ENCODE measurements at places on chromosomes 6 and 20.

GRCh38 chr6:13439644-13440043, 47.8 kb downstream of the GFOD1 start:
- DNase-seq: no peak

- no peak for DNase-seq
These were observed 461.9 kb downstream of the KIF16B start for GRCh38 chr20:16111172-16111832.

- DNase-seq: peak; percentile 2
These were observed 35.1 kb upstream of the TSPYL1 start for GRCh38 chr6:116314878-116315277.

- DNase-seq: no peak
These were observed 28.6 kb upstream of the TGM2 start for GRCh38 chr20:38193586-38194105.

- no peak for DNase-seq
These were observed 1.8 kb downstream of the RPL10A start for GRCh38 chr6:35469751-35470662.

GRCh38 chr6:17054647-17055046, 47.2 kb upstream of the STMND1 start:
- DNase-seq: no peak

DNA sequence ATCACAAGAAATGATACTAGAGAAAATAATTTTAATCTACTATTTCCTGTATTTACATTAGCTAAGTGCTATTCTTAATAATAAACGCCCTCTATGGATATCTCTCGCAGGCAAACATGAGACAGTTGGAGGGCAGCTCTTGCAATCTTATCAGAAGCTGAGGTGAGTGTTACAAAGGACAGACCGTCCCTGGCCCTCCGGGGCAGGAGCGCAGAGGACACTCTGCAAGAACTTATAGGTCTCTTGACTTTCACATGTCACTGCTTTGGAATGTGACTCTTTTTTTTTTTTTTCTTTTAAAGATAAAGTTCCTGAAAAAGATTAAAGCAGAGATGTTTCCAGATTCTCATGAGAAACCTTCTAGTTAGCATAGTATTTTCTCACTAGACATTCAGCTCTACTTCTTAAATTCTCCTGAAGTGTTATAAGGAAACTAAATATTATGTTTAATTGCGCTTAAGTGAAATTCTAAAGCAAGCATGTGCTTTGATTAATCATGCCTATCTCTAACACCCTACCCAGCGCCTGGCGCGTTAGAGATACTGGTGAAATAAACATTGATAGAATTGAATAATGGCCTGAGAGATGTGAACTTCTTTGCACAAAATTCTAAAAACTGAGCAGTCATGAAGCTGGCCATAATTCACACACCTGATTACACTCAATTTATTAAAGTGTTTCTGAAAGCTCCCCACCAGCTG, 57.4 kb downstream of the SYTL3 start:
- DNase-seq: no peak

DNA sequence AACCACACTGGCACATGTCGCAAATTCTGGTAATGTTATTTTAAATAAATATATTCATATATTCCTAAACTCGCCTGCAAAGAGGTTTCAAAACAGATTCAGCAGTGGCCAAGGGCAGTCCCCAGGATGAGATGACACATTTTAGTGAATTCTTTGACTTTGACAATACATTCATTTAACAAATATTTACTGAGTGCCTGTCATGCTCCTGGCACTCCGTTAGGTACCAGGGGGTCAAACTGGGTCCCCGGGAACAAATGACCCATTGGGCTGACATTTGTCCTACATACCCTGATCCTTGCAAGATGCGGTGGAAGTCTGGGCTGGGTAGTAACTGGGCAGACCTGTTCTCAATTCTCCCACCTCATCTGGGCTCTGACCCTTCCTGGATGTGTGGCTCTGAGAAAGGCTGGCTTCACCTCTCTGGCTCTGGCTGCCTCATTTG, 74.9 kb downstream of the FYN start:
- no peak for DNase-seq

GRCh38 chr20:21191839-21192238, 66.0 kb downstream of the KIZ start:
- no peak for DNase-seq

DNA sequence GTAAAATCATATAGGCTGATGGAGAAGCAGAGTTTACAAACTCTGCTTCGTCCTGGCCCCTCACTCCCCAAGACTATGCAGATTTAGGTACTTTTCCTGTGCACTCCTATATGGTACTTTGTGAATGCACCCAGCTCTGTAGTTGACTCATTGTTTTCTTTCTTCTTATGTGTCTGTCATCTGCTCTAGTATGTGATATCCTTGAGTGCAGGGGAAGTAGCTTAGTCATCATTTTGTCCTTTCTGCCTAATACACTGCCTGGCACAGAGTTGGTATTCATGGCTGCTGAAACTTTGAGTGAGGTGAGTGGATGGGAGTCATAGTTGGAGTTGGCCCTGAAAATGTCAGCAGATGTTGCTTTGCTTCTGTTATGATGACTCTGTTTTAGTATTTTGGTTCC, 222.6 kb downstream of the RNF144B start:
- no peak for DNase-seq

GRCh38 chr6:71333697-71334096, 45.1 kb downstream of the OGFRL1 start:
- no peak for DNase-seq

GRCh38 chr6:89398762-89399525, 13.1 kb downstream of the RRAGD start:
- DNase-seq: no peak

DNA sequence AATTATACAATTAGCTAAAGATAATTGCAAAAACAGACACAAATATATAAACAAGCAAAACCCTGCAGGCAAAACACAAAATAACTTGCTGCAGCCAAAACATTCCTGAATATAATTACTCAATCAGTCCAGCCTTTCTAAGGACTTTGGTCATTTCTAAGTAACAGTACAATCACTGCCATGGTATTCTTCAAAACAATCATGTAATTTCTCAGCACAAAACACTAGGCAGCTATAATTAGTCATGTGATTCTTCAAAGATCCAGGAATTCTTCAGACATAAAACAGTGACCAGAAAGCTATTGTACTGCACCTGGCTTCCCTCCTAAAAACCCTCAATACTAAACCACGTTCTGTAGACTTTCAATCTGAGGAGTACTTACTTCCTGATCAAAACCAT, 881.1 kb downstream of the EPHA7 start:
- no peak for DNase-seq

DNA sequence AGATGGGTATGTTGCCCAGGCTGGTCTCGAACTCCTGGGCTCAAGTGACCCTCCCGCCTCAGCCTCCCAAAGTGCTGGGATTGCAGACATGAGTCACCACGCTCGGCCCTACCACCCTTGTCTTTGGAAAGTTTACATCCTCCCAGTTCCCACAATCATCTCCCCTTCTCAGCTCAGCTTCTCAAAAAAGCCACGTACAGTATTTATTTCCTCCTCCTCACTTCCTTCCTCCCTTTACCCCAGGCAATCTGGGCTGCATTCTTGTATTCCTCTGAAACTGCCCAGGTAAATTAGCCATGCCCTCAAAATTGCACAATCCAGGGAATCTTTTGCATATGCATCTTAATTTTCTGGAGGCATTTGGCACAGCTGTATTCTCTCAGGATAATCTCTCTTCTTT, 7.4 kb upstream of the SLC23A2 start:
- no peak for DNase-seq

- no peak for DNase-seq
These were observed 165.7 kb upstream of the RREB1 start for GRCh38 chr6:6942091-6942490.

DNA sequence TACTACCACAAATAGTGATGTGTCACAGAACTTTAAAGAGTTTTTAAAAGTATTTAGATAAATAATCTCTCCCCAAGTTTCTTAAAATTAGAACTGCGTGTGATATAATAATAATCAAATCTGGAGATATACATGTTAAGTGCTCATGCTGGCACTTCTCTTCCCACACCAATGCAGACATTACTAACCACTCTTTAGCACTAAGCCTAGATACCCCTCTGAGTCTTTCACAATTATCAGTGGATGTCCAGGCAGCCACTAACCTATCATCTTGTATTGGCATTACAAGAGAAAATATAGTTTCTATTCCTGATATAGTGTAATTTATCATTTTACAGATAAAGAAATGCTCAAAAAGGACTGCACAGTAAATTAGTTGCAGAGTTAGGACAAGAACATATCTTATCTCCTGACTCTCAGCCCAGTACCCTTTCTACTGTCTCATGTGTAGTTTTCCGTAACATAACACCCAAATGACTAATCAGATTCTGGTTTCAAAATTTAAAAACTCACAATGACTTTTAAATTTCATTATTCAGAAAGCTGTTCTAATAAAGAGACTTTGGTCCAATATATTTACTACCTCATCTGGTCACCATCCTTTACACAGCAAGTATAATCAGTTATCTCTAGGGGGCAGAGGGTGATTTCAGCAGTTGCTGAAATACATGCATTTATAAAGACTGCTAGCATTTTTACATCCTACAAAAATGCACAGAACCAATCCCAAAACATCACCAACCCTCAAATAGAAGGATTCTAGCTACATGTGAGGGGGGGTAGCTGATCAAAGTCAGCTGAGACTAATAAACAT, 215.5 kb upstream of the MCHR2 start:
- DNase-seq: no peak

DNA sequence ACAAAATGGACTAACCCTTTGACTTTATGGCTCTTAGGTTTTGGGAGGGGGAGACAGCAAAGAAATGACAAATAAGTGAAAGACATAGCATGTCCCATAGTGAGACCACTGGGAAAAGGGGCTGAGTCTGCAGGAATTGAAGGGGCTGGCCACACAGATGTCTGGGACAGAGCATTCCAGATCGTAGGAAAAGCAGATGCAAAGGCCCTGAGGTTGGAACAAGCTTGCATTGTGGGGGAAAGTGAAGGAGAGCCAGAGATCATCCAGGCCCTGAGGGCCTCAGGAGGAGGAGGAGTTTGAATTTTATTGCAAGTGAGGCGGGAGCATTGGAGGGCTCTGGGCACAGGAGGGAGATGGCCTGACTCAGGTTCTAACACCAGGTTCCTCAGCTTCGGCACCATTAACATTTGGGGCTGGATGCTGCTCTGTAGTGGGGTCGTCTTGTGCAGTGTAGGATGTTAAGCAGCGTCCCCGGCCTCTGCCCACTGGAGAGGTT, 97.5 kb downstream of the CEBPB start:
- DNase-seq: no peak

- no peak for DNase-seq
These were observed 2.9 kb downstream of the LPA start for GRCh38 chr6:160661216-160661615.

All from CD4-positive, alpha-beta T cell treated with Interleukin-12 subunit alpha and Interleukin-12 subunit beta, for 1 hour (primary cell).